ENCODE measurements at places on chromosomes 1 and 21. TPM values are rescaled to one million over a fixed set of nuclear protein-coding genes. Genes with fewer than 3 reads are reported as not detected.

GRCh38 chr1:115929881-115930280 lies 46.4 kb upstream of the SLC22A15 start:
- no peak for DNase-seq

DNA sequence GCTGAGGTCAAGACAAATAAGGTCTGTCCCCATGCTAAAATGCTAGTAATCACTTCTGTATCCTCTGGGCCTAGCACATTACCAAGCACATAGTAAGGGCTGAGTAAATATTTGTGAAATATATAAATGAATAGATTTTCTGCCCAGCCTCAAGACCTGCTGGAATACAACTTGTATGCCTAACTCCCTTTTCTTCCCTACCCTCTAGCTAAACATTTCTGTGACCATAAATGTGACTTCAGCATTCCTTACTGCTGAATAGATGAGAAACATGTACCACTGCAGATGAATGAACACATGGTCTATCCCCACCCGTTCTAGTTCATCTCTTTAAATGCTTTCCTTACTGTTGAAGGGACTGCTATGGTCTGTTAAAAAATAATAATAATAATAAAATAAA lies 209.0 kb upstream of the HOOK1 start:
- DNase-seq = no peak

DNA sequence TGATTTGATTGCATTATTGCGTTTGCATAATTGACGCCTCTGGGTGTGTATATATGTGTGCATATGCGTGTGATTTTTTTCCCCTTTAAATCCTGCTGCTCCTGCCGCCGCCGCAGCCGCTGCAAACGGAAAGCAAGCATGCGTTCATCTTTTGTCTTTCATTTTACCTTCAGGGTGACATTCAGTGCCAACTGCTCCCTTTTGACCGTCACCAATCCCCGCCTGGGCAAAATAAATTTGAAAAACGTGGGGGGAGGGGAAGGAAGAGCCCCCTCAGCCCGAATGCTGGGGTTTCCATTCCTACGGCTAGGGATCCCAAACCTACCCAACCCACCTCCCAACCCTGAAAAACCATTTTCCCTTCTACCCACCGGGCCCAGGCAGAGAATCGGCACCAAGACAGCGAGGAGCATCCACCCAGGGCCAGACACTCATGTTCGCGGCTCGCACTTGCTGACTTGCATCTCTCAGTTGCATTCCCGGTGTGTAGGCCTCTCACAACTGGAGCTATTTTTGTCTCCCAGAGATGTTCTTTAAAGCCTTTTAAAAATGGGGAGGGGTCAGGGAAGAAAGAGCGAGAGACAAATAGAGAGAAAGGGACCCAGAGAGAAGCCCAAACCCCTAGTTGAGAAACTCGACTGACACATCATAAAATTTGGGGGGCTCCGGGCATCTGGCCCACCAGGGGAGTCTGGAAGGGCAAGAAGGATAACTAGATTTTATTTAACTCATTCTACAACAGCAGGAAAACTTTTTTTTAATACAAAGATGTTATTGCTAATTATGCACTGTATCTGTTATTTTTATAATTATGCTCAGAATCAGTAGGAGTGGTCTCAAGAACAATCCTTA lies 367.1 kb upstream of the ESRRG start:
- DNase-seq = peak; percentile 60

- no peak for DNase-seq
These were observed 19.7 kb upstream of the RGS7 start for GRCh38 chr1:241376701-241377100.

Gene SMIM1
- total RNA-seq = 54.6 TPM

DNA sequence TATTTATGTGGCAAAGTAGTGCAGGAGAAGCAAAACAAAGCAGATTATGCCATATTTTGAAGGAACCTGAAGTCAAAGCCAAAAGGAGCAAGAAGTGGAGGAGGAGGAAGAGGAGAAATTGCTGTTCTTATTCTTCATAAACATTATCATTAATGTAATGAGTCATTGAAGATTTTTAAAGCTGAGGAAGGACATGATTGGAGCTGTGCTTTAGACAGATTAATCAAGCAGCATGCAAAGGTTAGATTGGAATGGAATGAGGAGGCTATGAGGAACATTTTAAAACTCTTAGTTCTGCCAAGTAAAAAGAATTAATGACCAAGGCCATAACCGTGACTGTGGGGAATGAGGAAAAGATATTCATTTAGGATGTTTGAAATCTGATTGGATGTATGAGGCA lies 33.0 kb upstream of the HSD17B7 start:
- no peak for DNase-seq

GRCh38 chr21:29431680-29432079 lies 133.0 kb downstream of the BACH1 start:
- no peak for DNase-seq

DNA sequence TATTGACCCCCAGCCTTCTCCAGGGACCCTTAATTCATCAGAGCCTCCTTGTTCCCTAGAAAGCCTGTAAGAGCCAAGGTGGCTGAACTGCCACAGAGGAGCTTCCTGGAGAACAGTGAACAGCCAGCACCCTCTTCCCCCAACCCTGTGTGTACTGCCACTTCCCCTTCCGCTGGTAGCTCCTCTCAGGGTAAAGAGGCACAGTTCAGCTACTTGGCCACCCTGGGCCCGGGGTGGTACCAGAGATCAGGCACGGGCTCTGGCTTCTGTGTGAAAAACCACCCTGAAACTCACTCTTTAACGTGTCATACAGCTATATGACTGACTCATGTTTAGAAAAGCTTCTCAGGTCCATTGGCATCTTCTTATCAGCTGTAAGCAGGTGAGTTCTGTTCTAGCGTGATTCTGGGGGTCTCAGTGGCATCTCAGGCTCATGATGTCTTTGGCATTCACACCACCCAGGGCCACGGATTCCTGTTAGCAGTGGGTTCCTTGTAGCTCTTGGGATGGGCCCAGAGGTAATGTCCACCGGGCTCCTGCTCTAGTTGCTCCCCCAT lies 22.4 kb downstream of the ARMH1 start:
- DNase-seq = no peak

DNA sequence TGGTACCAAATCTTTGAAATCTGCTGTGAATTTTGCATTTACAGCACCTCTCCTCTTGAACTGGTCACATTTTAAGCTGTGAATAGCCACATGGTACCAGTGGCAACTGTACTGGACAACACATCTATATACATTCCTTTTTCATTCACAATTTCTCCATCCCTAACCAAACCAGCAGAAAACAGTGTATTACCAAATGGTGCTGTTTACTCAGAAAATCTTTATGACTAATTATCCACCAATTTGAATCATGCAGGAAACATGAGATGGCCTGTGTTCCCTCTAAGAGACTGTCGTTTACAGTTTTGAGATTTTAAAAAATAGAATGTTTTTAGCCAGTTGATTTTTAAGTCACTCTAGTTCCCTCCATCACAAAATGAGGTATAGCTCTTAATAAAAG lies 17.6 kb upstream of the CCT8 start:
- DNase-seq = no peak

GRCh38 chr1:89633248-89633799 lies 404 bp downstream of the LRRC8C start:
- no peak for DNase-seq

Gene PADI4
- 0.19 TPM for total RNA-seq

DNA sequence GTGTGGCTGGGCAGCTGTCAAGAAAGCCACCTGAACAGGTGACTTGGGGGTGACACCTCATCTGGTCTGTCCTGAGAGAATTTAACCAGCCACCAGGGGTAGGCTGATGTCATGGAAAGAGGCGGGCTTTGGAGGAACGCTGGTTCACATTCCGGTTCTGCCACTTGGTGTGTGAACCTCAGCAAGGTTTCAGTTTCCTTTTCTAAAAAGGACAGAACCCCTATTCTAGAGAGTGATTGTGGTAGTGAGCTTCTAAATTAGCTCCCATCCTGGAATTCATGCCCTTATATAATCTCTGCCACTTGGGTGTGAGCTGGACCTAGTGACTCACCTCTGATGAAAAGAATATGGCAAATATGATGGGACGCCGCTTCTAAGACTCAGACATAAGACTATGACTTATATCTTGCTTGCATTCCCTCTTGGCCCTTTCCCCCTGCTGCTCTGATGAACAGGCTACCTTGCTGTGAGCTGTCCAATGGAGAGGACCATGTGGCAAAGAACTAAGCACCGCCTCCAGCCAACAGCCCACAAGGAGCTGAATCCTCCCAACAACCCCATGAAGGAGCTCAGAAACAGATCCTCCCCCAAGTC lies 332.1 kb downstream of the RRAGC start:
- no peak for DNase-seq

DNA sequence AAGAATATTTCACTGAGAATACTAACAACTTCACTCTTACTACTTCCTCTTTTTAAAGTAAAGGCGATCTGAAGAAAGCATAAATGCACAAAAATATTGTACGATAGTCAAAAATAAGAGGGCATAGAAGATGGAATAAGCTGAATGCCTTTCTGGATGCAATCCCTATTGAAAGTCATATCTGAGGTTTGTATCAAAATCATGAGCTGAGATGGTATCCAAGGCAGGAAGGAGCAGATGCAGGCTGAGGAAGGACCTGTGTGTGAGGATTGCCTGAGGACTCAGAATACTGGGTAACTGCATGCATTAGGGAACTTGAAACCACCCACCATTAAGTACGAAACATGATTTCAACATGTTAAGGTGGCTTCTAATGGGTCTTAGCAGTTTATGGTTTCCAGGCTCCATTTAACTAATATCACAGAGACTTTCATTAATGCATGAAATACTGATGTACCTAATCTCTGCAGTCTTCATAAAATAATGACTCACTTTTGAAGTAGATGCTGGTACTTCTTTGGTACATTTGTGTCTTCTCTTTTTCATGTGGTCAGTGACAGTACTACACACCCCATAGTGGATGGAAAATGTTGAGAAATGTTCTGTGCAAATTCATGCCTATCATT lies 29.6 kb upstream of the RGS1 start:
- DNase-seq = no peak

Gene CD53
- 29.4 TPM for total RNA-seq

Gene PRRC2C
- 49.4 TPM for total RNA-seq

DNA sequence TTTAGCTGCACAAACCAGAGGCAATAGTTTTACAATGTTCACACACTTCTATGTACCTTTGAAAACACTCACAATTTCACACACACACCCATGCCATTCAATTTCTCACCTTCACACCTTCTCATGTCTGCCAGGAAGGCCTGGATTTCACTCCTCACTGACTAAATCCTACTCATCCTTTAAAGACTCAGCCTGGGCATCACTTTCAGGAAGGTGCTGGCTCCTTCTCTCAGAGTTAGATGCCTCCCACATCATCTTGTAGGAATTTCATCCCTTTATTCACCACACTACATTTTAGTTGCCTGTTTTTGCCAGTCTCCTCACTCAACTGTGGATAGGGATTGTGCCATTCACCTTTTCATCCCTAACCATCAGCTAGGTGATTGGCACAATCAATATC lies 2.3 kb downstream of the IL20 start:
- no peak for DNase-seq

DNA sequence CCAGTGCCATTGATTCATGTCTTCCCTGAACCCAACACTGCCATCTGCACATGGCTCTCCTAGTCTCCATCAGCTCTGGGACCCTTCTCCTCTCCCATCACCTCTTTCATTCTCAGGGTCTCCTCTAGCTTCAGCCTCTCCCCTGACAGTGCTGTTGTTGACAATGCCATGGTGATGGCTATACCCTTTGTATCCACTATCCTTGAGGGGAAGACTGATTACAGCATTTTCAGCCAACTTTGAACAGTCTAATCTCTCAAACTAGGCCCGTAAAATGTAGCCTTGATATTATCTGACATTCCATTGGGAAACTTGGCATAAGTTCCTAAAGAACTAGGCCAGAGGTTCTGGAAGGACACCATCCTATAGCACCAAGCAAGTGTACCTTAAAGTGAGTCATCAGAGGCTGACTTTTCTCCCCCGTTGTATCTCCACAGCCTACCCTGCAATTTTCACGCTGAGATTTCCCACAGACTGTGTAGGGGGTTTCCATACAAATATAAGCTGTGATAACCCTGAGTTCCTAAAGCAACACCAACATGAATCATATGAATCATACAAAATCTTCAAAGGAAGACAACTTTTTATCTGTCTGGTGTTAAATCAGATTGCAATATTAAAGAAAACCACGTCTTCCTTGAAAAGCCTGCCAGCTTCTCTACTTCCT lies 5.8 kb downstream of the HAO2 start:
- DNase-seq = no peak

Gene PRELP
- total RNA-seq = 54.5 TPM

DNA sequence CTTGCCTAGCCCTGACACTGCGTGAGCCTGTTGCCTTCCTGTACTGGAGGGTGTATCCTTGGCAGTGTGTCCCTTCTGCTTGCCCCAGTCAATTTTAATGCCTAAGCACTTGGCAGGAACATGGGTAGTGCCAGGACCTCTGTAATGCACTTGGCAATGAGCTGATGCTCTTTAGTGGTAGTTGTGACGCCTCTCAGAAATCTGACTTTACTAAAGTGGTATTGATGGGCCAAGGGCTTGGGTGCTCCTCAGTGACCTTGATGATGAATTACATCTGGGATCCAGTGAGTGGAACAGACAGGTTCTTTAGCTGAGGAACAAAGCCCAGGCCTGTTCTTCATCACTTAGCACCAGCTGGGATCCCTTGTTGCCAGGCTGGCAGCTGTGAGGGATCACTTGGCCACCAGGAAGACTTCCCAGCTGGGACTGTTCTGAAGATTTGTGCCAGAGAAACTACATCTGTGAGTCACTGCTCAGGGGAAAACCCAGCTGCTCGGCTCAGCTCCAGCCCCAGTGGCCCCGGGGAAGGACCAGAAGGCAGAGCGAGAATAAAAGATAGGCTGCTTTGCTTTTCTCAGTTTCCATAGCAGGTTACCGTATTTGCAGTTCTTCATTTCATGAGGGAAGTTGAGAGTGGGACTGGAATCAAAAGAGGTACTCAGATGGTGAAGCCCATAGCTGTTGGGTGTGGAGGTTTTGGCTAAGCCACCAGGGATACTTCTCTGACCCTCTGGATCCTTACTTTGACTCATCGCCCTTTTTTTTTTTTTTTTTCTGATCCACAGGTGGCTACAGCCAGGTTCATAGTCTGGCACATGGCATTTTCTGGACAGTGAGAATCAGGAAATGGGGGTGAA lies 28.5 kb upstream of the KCNA2 start:
- peak; percentile 72 for DNase-seq

- DNase-seq = no peak
These were observed 3.7 kb upstream of the ACTRT2 start for GRCh38 chr1:3017440-3018050.

GRCh38 chr1:165869343-165869742 lies 41.9 kb downstream of the UCK2 start:
- DNase-seq = no peak

GRCh38 chr1:182507685-182508084 lies 57.7 kb downstream of the RGSL1 start:
- DNase-seq = no peak

DNA sequence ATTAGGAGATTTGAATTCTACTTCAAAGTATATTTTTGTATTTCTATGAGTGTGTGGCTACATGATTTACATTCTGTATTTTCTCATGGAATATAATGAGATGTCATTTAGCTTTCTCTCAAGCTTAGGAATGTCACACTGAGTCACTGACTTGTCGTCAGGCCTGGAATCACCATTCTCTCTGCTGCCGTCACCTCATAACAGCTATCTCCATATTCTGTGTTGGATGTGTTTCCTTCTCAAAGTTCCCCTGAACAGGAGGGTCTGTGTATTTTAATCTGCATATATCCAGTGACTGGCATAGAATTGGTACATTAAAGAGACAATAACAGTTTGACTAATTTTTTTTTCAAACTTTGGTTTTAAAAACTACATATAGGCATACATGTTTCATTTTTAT lies 35.9 kb downstream of the LYPLAL1 start:
- no peak for DNase-seq
